ENCODE measurements at places on chromosomes 12 and 14.

- no peak for DNase-seq
These were observed 143.2 kb downstream of the PIWIL1 start for GRCh38 chr12:130480887-130481286.

DNA sequence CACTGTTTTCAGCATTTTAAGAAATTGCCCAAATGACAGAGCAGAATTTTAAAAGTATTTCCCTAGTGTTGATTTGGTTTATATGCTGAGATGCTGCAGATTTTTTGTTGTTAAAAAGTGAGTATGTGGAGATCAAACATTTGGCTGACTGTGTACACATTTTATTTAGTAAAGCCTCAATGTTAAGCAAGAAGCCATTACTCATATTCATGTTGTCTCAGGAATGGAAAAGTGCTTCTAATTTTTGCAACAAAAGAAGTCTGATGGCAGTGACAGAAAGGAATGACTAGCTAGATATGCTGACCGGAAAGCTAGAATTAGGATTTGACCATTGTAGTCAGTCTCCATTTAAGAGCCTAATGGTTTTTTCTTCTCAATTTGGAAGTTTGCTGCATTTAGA lies 22.5 kb downstream of the SLC38A6 start:
- DNase-seq, result no peak

DNA sequence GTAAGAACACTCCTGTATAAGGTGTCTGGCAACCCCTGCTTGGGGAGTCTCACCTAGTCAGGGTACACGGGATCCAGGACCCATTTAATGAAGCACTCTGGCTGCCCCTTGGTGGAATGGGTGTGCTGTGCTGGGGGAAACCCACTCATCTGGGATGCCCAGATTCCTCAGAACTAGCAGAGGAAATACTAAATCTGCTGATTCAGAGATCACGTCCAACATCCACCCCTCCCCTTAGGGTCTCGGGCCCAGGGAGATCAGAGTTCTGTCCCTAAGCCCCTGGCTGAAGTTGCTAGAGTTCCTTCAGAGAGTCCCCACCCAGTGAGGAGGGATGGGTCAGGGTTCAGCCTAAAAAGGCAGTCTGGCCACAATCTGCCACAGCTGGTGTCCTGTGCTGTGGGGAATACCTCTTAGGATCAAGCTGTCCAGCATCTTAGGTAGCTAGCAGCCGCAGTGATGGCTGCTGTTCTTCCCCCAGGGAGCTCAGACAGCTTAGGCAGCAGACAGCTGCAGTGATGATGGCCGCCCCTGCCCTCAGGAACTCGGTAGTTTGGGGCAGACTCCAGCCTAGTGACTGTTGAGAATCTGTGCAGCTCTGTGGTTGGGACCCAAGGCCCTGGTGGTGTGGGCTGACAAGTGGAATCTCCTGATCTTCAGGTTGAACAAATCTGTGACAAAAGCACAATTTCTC lies 74.8 kb downstream of the IFNG-AS1 start:
- DNase-seq, result no peak

GRCh38 chr14:75769047-75769685 lies 108.1 kb downstream of the TTLL5 start:
- DNase-seq, result no peak

- DNase-seq, result no peak
These were observed 4.6 kb downstream of the ZC3H10 start for GRCh38 chr12:56122637-56123036.

- no peak for DNase-seq
These were observed 133.1 kb downstream of the TMEM30B start for GRCh38 chr14:61147831-61148549.

GRCh38 chr12:78473136-78473535 lies 391.4 kb upstream of the SYT1 start:
- no peak for DNase-seq

GRCh38 chr12:103884316-103884715 lies 43.3 kb upstream of the NT5DC3 start:
- DNase-seq, result no peak

DNA sequence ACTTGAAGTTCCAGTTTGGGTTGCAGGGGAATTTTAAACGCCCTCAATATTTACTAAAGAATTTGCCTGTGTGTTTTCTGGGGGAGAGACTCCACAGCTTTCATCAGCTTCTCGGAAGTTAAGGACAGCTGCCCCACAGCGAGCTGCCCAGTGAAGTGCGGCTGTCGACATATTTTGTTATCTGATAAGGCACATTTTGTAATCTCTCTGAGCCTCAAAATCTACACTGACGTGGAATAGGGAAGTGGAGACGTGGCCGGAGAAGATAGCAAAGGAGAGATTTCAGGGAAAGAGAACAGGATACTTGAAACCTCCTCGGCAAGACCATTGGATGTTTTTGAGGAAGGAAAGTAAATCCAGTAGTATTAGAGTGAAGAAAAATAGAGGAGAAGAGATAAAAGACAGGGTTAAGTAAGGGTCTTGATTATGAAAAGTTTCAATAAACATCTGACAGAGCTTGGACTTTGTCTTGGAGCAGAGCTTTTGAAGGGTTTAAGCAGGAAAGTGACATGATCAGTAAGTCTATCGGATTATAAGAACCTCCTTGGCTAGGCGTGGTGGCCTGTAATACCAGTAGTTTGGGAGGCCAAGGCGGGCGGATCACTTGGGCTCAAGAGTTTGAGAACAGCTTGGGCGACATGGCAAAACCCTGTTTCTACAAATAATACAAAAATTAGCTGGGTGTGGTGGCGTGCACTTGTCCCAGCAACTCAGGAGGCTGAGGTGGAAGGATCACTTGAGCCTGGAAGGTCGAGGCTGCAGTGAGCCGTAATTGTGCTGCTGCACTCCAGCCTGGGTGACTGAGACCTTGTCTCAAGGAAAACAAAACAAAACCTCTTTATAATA lies 1.1 kb downstream of the POLR3B start:
- DNase-seq, result no peak

GRCh38 chr14:73026845-73027542 lies at the start of gene ZFYVE1:
TSS of gene ZFYVE1 (minus strand) at chr14:73027106. CDS start at chr14:73024508, 2,598 bp downstream.
- DNase-seq, result peak; percentile 92

GRCh38 chr14:85579942-85580341 lies 50.0 kb downstream of the FLRT2 start:
- no peak for DNase-seq

DNA sequence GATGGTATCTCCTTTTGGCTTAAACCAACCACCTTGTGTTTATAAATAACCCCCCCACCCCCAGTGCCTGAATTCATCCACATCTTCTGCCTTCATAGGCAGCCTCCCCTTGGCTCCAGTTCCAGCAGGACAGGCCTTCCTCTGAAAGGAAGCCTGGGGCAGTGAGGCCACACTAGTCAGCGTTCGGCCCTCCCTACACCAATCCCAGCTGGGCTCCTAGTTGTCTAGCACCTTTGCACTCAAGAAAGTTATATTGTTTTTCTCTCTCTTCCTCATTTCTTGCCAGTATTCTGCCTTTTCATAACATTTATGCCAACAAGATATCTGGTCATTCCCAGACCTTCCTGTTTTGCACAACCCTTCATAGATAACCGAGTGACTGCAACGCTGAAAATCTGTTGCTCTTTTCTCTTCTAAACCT lies 73.1 kb upstream of the ACTN1 start:
- no peak for DNase-seq

DNA sequence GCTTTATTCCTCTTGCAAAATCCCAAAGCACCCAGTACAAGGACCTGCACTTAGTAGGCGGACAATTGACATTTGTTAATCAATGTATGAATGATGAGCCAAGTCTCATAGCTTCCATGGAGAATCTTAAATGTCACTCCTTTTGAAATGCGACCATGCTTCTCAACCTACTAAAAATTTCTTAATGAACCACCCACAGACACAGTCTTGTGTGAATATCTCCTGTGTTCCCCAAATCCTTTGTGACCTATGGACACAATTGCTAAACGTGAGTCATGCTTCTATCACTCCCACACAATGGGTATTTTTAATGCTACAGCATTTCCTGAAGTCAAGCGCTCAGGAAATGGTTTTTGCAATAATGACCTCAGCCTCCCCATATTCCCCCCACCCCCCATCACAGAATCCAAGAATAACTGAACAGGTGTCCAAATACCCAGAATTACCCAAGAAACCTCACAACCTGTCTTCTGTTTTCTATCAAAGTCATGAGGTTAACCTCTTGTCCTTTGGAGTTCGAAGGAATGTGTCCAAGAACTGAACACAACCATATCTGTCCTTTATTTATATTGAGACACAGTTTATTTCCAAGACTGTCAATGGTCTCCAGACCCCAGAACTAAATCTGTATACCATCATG lies 163.6 kb upstream of the PLEKHG7 start:
- no peak for DNase-seq

DNA sequence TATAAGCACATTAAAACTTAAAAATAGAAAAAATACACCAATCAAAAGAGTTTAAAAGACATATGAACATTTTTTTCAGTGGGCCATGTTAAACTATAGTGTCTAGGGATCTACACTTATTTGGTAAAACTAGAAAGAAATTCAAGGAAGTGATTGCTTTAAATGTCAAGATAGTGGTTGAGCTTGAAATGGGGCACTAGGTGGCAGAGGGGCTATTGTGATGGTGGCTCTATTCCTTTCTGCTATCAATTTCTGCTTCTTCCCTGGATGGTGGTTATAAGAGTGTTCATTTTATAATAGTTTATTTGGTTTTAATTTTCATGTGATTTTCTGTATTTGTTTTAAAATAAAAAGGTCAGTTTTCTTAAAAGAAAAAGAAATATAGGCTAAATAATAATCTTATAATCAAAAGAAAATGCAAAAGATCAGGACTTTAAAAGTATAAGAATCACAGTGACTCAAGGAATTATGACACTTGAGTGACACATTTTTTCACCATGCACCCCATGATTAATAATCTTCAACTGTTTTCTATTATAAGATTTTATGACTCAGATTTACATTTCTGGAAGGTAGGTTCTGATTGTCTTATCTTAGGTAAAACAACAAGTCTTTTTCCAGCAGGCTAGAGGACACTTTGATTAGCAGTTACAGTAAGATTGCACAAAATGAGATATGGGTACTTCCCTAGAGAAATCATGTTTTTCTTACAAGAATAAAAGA lies 137.5 kb downstream of the FSCB start:
- no peak for DNase-seq

DNA sequence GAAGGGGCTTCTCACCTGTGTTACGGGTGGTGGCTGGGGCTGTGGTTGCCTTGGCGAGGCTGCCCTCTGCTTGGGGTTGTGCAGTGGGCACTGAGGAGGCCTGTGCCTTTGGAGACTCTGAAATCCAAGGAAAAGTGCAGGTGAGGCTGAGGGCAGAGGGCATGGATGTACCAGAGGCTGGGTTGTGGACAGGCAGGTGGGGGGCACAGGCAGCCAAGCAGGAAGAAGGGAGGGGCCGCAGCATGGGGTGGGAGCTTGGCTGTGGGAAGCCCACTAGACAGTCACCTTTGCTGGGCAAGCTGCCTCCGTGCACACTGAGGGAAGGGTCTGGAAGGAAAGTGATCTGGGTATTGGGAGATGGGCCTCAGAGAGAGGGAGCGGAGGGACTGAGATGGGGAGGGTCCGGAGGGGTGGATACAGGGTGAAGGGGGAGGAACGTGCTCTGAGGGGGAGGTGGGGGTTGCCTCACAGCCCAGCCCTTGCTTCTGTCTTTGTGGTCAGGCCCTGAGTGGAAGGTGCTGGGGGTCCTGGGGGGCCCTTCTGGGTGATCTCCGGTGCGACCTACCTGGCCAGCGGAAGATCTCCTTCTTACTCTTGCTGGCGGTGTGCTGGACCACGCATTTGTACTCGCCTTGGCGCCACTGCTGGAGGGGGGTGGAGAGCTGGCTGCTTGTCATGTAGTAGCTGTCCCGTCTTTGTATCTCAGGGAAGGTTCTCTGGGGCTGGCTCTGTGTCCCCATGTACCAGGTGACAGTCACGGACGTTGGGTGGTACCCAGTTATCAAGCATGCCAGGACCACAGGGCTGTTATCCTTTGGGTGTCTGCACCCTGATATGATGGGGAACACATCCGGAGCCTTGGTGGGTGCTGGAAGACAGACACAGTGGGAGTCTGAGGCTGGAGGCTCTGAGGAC lies 318.7 kb downstream of the TMEM121 start:
- no peak for DNase-seq

- no peak for DNase-seq
These were observed 206.8 kb downstream of the SYNE2 start for GRCh38 chr14:64059454-64060198.

DNA sequence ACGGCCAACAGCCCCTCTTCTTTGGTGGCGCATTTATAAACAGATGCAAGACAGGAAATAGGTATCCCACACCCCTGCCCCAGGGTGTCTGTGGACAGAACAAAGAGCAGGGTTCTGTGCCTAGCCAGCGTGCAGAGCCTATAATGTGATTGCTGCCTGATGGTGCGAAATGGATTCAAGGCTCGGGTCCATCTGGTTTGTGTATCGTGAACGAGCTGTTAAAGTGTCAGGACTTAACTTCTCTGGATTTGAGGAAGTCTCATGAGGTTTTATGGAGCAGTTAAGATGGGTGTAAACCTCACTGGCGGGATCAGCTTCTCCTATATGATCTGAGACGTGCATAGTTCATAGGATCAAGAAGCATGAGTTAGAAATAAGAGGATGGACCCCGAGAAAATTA lies 388.7 kb upstream of the TBX3 start:
- no peak for DNase-seq
